ENCODE measurements at places on chromosomes 13 and 19. TPM values are rescaled to one million over a fixed set of nuclear protein-coding genes. Genes with fewer than 3 reads are reported as not detected.
A peak's percentile ranks its signal among the peaks of the same experiment; 100 is the strongest.

Gene SH2D3A
- total RNA-seq, result 23.2 TPM

Gene KANK3
- 0.98 TPM for total RNA-seq

Gene PDX1
- not detected for total RNA-seq

Gene KLK10
- not detected for total RNA-seq

Gene RGS9BP
- total RNA-seq, result 0.05 TPM

Gene CYP4F12
- not detected for total RNA-seq

Gene ELAVL1
- 184 TPM for total RNA-seq

Gene TNFSF9
- total RNA-seq, result 0.57 TPM

Gene NOVA2
- 0.09 TPM for total RNA-seq

Gene METTL21C
- total RNA-seq, result not detected

Gene NLRP4
- total RNA-seq, result not detected

Gene FPR3
- not detected for total RNA-seq

Gene SERP2
- total RNA-seq, result 0.63 TPM

Gene TJP3
- 1.0 TPM for total RNA-seq

Gene GFY
- not detected for total RNA-seq

DNA sequence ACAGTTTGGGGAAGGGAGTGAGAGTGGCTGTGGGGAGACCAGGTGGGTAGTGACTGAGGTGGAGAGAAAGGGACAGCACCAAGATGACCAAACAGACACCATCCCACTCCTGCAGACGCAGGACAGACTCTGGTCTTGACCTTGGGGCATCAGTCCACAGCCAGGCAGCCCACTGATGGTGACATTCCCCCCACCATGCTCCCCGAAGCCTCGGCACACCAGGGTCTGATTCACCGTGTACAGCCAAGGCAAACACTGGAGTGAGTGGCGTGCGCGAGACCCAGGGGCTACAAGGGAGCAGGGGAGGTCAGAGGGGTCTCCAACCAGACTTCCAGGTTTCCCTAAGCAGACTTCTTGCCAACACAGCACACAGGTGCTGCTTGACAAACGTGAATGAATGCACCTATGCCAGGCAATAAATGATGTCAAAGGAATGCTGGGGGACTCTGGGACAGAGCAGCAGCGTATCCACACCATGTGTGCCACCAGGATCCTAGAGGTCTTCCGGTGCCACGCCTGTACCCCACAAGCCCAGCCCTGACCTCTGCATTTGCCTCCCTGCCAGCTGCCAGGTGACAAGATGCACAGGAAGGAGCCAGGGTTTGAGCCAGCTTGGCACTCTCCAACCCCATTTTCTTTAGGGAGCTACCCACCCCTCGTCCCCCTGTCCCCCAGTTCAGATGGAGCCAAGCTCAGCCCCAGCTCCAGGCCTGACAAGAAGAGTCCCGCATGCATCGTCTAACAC is 18.5 kb downstream of the RANBP3 start:
- DNase-seq, result no peak

GRCh38 chr19:39014037-39014436 is 18.3 kb downstream of the FBXO27 start:
- DNase-seq, result no peak

GRCh38 chr13:98480915-98481877 is 95.7 kb downstream of the STK24 start:
- peak; percentile 73 for DNase-seq

DNA sequence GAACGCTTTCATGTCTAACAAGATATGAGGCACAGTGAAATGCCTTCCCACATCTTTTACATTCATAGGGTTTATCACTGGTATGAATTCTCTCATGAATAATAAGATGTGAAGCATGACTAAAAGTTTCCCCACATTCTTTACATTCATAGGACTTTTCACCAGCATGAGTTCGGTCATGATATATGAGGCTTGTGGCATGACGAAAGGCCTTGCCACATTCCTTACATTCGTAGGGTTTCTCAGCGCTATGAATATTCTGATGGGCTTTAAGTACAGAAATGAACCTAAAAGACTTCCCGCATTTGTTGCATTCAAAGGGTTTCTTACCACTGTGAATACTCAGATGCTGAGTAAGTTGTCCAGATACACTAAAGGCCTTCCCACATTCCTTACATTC is 21.3 kb downstream of the ZNF607 start:
- no peak for DNase-seq

GRCh38 chr13:25380082-25380481 is 8.3 kb downstream of the ATP8A2 start:
- DNase-seq, result no peak

- DNase-seq, result no peak
Measured at GRCh38 chr19:55189403-55189835, 9.3 kb upstream of the SYT5 start.

GRCh38 chr13:33441015-33441414 is 155.5 kb upstream of the STARD13 start:
- no peak for DNase-seq

DNA sequence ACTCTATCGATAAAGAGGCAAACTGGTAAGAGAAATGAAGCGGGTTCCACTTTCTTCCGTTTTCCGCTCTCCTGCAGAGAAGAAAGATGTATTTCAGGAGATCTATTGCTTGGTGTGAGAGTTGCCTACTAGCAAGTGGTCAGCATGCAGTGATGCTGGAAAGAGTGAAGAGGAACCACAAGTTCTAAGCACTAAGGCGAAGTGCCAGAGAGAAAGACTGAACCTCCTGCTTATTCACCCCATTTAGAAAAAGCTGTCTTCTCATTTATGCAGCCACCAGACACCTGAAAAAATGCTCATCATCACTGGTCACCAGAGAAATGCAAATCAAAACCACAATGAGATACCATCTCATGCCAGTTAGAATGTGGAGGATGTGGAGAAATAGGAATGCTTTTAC is 78.7 kb upstream of the GPC6 start:
- no peak for DNase-seq

DNA sequence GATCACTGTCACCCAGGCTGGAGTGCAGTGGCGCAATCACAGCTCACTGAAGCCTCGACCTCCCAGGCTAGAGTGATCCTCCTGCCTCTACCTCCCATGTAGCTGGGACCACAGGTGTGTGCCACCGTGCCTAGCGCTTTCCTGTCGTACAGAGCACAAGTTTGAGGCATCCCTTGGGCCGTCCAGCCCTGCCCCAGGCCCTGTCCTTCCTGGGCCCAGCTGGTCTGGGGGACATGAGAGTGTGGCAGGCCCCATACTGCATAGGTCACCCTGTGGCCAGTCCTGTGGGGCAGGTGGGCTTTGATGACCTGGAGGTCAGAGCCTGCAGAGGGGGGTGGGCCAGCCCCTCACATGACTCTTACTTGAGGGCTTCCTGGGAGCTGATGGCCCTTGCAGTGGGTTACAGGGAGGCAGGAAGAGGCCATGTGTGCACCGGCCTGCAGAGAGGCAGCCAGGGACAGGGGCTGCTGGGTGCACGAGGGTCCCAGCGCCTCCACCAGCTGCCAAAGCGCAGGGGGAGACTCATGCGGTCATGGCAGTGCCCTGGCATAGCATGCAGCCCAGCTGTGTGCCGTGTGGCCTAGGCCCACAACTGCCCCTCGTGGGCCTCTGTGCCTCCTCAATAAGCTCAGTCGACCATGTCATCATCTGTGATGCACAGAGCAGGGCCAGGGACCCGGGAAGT is 61.4 kb downstream of the KDM4B start:
- DNase-seq, result no peak

- no peak for DNase-seq
Measured at GRCh38 chr19:57321751-57322150, 1.5 kb downstream of the ZNF543 start.

GRCh38 chr19:56218961-56219360 is 16.9 kb downstream of the ZSCAN5C start:
- DNase-seq, result no peak

- DNase-seq, result no peak
Measured at GRCh38 chr13:36414461-36414860, 17.8 kb upstream of the CCNA1 start.

GRCh38 chr19:55591555-55591954 is 7.8 kb downstream of the FIZ1 start:
- DNase-seq, result no peak

DNA sequence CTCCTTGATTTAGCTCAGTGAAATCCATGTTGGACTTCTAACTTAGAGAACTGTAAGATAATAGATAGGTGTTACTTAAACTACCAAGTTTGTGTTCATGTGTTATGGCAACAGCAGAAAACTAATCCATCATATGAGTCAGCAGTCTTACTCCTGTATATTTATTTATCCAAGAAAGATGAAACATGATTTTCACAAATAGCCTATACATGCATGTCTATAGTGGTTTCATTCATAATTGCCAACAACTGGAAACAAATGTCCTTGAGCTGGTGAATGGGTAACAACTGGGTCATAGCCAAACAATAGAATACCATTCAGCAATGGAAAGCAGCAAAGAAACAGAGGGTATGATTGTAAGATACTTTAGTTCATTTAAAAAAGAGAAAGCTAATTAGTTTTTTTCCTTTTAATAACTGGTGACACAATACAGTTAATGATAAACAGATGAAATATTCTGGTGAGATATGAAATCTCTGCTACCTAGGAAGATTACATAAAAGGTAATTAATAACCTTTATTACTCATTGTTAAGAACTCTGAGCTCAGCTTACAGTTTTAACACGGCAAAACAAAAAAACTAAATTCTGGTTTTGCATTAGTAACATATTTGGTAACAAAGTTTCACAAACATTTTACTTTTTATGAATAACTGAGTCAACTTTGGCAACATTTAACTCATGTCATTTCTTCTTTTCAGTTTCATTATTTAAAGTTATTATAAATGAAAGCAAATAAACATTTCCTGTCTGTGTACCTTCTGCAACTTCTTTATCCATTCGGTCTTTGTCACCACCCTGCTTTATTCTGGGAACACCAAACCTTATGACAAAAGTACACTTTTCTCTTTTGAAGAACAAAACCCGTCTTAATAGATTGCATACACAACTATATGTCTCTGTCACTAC is 181.3 kb downstream of the LIG4 start:
- DNase-seq, result no peak

- DNase-seq, result peak; percentile 52
Measured at GRCh38 chr13:109840201-109840892, 54.0 kb upstream of the IRS2 start.

DNA sequence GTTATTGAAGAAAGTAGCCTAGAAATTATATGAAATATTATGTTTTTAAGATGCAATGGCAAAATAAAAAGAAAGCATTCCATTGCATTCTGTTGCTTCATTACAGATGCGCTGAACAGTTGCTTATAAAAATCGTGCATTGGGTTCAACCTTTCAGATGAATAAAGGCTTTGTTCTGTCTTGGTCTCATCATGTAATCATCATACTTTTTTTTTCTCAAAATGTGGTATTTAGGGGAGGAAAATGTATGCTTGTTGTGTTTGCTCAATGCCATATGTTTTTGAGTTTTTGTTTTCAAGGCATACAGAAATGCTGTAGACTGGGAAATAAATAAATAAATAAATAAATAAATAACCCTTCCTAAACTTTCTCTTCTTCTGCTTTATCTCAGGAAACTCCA is 1.1 kb upstream of the MBNL2 start:
- DNase-seq, result no peak

DNA sequence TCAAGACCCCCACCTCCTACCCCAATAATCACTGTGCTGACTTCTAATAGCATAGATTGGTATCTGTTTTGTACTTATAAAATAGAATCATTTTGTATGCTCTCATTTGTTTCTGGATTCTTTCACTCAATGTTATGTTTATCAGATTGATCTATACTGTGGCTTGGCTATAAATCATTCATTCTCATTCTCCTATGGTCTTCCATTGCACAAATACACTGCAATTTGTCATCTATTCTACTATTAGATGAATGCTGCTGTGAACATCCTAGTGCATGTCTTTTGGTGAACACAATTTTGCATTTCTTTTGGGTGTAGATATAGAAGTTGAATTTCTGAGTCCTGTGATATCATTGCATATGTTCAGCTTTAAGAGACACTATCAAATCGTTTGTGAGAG is 94.8 kb upstream of the AKAP11 start:
- no peak for DNase-seq

DNA sequence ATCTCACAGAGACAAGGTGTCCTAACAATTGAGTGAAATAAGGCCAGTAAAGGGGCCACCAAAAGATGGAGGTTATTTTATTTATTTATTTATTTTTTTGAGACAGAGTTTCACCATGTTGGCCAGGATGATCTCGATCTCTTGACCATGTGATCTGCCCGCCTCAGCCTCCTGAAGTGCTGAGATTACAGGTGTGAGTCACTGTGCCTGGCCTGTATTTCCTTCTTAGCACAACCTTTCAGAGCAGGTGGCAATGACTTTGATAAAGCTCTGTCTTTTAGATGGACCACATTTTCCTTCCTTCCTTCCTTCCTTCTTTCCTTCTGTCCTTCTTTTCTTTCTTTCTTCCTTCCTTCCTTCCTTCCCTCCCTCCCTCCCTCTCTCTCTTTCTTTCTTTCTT is 11.0 kb upstream of the DOCK6 start:
- no peak for DNase-seq

DNA sequence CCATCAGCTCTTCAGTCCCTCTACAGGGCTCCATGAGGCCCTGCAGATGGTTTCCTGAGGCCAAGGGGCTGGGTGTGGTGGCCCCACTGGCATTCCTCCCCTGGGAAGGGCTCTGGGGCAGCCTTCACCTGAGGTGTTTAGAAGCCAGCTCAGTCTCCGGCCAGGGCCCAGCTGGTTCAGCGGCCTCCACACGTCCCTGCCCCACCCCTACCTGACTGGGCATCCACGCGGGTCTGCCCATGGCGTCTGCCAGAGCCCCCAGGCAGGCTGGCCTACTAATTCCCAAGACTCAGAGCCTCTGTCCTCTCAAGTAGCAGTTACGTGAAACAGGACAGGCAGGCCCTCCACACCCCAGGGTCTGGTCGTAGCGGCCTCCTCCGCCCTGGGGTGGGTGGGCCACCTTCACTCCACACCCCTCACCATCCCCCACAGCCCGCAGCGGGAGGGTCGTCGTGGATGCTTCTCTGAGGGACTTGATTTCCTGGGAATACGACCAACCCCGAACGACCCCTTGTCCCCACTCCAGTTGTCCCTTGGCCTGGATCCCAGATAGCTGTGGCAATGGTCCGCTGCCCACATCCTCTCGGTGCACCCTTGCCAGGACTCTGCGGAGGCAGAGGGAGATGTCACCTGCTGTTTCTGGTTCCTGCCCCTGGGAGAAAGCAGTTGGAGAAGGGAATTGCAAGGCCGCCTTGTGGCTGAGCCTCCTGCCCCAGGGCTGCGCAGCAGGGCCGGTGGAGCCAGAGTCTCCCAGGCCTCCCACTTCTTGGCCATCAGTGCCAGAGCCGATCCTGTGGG is 24.3 kb downstream of the CAPN12 start:
- DNase-seq, result no peak

GRCh38 chr13:20993211-20993610 is 68.2 kb downstream of the LATS2 start:
- no peak for DNase-seq

- DNase-seq, result no peak
Measured at GRCh38 chr13:29953542-29953941, 103.1 kb upstream of the UBL3 start.

DNA sequence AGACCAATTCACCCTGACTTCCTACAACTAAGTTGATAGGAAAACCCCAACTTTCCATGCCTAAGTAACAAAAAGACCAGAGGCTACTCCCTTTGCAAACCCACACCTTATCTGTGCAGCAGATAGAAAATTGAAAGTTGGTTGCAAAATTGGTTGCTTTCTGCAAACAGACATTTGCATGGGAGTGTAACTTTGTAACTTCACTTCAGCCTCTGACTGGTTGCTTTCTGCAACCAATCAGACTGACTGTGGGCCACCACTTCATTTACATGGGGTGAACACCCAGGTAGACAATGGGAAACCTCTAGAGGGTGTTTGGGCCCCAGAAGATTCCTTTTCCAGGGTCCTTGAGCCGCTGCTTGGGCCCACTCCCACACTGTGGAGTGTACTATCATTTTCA is 9.8 kb downstream of the TEX30 start:
- no peak for DNase-seq

GRCh38 chr19:49188626-49189200 is 31.1 kb downstream of the TRPM4 start:
- DNase-seq, result no peak

All from activated CD4-positive, alpha-beta T cell treated with anti-CD3 and anti-CD28 coated beads for 36 hours (primary cell).